Stimulated activated CD8-positive, alpha-beta memory T cell treated with anti-CD3 and anti-CD28 coated beads, Interleukin-4, amount 100 ng/mL, for 4 hours (primary cell): ENCODE measurements at places on chromosomes 7 and 10.

DNA sequence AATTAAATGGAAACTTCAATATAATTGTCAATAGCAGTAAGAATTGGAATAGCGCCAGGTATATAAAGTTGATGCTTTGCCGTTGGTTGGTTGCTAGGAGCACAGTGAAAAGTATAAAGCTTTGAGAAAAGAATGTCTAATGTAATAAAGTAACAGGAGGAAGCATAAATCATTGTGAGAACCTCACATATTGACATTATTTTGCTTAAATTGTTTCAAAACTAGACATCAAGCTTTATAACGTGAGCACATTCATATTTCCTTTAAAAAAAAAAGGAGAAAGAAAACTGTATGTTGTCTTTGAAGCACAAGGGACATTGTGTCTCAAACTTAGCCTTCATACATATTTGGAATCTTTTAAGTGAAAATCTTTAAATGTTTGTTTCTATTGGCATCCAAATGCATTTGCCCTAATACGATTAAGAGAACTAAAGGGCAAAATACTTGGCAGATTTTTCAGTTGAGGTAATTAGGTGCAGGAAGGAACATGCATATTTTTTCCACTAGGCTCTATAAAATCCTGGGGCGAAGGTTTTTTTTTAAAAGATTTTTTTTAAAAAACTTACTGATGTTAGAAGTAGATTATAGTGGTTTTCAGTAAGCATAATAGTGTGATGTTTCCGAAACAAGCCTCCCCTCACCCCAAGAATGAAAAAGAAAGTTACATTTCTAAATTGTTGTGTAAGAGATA lies 92.4 kb downstream of the ARID5B start:
- no peak for DNase-seq

- DNase-seq: no peak
Measured at GRCh38 chr7:93902777-93903423, 3.5 kb upstream of the GNGT1 start.

GRCh38 chr7:106085015-106085414 lies 27.1 kb downstream of the SYPL1 start:
- no peak for DNase-seq

GRCh38 chr10:101566333-101567164 lies 21.5 kb downstream of the POLL start:
- DNase-seq: no peak

- no peak for DNase-seq
Measured at GRCh38 chr10:72013202-72013945, 49.2 kb downstream of the CHST3 start.

- DNase-seq: no peak
Measured at GRCh38 chr10:95588025-95588424, 26.9 kb upstream of the SORBS1 start.

DNA sequence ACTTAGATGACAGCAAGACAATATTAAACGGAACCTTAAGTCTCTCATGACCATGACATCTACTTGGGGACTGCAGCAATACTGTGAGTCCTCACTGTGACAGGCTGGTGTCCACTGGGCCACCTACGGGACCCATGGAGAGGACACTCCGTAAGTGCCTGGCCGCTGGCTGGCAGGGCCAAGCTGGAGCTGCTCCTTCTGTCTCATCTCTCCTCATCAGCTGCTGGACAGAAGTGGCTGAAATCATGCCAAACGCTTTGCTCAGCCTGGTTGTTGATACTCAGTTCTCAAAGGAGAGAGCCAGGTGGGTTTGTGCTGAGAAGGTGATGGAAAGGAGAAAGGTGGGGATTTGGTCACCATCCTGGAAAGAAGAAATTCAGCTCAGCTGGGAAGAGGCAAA lies 33.3 kb downstream of the AFAP1L2 start:
- DNase-seq: no peak

DNA sequence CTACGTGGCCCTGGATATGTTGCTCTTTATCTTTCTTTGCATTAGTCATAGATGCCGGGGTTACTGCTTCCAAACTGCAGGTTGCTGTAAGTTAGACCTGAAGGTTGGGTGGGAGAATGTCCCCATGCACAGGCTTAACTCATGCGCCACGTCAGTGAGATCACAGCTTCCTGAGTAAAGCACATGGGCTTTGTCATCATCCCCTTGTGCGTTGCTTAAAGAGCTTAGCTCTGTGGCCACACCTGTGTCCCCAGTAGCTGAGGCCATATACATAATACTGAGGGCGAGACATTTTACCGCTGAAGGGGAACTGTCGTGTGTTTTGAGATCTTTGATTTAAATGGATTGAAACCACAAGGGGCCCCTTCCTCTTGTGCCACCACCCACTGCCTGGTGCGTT lies 45.8 kb upstream of the BTBD16 start:
- no peak for DNase-seq

- no peak for DNase-seq
Measured at GRCh38 chr7:22549667-22550513, 49.9 kb upstream of the STEAP1B start.
